ENCODE measurements at places on chromosomes 2 and 18. TPM values are rescaled to one million over a fixed set of nuclear protein-coding genes. Genes with fewer than 3 reads are reported as not detected.

- DNase-seq, result no peak
Measured at GRCh38 chr2:72134408-72134996, 13.2 kb downstream of the CYP26B1 start.

Gene PCBP1
- total RNA-seq, result 104 TPM

- no peak for DNase-seq
Measured at GRCh38 chr2:112658839-112659667, 13.3 kb downstream of the SLC20A1 start.

DNA sequence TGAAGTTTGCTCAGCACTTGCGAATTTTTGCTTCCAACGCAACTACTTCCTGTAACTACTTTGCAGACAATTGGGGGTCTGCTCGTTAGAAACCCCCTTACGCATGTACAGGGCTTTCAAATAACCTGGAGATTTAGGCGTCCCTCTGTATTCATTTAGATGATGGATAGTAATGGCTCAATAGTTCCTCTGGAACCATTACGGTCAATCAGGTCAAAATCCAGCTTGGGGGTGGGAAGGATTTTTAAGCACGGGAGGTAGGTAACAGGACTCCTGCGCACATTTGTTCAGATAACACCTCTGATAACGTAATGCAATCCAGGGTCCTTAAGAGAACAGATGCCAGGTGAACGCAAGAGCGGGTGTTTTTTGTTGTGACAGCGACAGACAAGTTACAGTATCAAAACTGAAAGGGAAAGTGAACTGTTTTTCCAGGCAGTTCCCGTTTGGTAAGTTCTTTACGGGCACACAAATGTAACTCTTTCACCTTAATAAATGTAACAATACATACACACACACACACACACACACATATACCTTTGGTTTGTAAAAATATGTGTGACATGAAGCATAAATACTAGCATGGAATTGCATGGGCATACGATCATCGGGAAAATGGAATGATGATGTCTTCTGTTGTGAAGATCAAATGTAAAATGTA, 3.8 kb upstream of the OSR1 start:
- DNase-seq, result no peak

Gene GKN1
- not detected for total RNA-seq

DNA sequence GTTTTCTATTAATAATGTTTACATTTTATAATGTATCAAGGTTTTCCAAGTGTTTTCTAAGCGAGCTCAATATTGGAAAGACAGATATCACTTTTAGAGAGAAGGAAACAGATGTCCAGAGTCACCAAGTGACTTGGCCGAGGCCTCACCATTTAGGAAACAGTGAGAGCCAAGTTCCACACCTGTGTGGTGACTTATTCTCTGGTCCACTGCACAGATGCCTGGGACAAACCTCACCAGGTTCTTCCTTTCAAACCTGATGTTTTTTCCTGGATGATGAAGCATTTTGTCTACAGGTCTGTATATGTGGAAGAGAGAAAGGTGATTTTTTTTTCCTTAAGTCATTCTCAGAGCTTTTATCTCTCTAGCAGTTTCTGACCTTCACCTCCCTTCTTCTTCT, 280.7 kb downstream of the LPIN1 start:
- DNase-seq, result no peak

GRCh38 chr18:66873899-66874298, 270.0 kb upstream of the CDH19 start:
- DNase-seq, result no peak

DNA sequence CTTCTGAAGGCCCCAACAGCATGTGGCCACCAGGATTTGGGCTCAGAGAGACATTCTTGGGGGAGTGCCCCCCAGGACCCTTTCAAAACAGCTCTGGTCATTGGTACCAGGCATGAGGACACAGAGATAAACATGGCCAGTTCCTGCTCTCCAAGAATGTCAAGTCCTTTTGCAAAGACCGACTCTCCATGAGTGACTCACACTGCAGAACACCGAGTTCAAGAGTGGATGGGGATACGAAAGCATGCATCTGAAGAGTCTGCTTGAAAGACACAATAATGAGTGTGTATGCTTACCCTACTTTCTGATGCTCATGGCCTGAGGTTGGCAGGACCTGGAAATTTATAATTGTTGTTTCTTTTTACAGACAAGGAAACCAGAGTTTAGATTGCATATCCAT, 450.6 kb downstream of the TSN start:
- DNase-seq, result no peak

DNA sequence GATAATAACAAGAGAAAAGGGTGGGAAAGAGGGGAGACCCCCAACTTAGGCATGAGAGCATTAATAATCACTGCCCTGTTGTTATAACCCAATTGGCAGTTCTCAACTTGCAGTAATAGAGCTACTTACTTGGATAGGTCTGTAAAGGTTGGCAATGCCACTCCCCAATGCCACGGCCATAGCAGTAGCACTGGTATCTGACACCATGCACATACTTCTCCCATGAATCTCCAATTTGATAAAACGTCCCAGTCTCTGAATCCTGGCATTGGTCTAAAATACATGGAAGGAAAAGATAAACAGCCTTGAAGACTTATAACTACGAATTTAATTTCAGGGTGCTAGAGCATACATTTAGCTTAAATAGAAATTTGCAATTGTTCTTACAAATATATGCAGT, 16.8 kb downstream of the FN1 start:
- DNase-seq, result no peak

Measured in MG63 (cell line).